ENCODE measurements at places on chromosomes 7 and 10.

- DNase-seq = no peak
These were observed 143.7 kb upstream of the COL1A2 start for GRCh38 chr7:94250987-94251386.

- DNase-seq = no peak
These were observed 14.3 kb downstream of the NOD1 start for GRCh38 chr7:30464231-30464671.

DNA sequence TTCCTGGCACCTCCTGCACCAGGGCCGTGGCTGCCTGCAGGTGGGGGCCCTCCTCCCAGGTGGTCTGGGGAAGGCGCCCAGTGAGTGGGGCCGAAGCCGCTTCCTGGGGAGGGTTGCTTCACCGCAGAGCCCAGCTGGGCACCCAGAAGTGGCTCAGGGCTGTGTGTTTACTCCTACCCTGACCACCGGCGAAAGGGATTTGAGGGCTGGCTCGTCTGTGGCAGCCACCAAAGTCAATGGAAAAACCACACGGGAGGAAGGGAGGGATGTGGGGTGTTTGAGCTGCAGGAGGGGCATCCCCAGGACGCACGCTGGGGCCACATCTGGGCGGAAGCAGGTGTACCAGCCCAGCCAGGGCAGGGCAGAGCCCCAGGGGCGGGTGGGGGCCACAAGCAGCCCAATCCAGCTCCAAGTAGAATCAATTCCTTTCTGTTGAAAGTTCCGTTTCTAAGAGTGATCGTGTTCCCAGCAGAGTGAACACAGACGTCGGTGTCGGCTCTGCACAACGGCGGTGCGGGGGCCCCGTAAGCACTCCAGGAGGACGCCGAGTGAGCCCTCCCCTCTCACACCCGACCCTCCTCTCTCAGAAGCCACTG lies 69.9 kb downstream of the FOXL3 start:
- DNase-seq = no peak

- DNase-seq = no peak
These were observed at the start of gene DLX6 for GRCh38 chr7:97005183-97006054. TSS of gene DLX6 (plus strand) at chr7:97005553. CDS start at chr7:97005978, 425 bp downstream.

GRCh38 chr7:133575726-133576440 lies 323.0 kb downstream of the EXOC4 start:
- DNase-seq = no peak

All from central memory CD4-positive, alpha-beta T cell (primary cell).